ENCODE measurements at places on chromosomes 5 and 9.

GRCh38 chr9:114261987-114262386 is 60.9 kb upstream of the ORM1 start:
- DNase-seq, result no peak

DNA sequence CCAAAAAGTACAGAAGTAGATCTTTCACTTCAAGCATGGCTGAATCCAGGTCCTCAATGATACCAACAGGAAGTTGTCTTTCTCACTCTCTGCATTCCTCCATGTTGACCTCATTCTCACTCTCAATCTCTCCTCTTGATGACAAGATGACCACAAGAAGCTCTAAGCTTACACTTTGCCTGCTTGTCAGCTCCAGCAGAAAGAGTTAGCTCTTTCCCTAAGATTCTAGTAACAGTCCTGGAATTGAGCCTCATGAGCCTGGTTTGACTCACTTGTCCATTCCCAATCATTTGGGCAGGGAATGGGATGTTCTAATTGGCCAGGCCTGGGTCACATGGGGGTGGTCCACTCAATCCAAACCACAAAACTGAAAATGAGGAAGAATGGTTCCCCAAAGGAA is 3.3 kb upstream of the CLTA start:
- no peak for DNase-seq

GRCh38 chr9:22229069-22229468 is 217.6 kb upstream of the DMRTA1 start:
- no peak for DNase-seq

DNA sequence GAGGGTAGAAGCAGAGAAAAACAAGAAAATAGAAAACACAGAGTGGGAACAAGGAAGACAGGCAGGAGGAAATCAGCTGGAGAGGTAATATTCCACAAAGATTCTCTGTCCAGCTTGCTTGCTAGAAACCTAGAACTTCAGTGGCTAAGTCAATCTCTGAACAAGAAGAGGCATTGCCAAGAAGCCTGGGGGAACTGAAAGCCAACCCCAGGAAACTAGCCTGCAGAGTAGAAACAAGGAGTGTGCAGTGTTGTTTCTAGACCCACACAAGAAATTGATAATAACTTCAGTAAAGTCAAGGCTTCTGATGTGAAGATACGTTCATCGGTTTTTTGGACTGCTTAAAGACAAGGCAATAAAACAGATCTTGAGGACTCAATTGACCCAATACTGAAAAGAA is 234.5 kb upstream of the MAP3K1 start:
- no peak for DNase-seq

- DNase-seq, result no peak
These were observed 51.5 kb downstream of the PCDH1 start for GRCh38 chr5:141826674-141827073.

DNA sequence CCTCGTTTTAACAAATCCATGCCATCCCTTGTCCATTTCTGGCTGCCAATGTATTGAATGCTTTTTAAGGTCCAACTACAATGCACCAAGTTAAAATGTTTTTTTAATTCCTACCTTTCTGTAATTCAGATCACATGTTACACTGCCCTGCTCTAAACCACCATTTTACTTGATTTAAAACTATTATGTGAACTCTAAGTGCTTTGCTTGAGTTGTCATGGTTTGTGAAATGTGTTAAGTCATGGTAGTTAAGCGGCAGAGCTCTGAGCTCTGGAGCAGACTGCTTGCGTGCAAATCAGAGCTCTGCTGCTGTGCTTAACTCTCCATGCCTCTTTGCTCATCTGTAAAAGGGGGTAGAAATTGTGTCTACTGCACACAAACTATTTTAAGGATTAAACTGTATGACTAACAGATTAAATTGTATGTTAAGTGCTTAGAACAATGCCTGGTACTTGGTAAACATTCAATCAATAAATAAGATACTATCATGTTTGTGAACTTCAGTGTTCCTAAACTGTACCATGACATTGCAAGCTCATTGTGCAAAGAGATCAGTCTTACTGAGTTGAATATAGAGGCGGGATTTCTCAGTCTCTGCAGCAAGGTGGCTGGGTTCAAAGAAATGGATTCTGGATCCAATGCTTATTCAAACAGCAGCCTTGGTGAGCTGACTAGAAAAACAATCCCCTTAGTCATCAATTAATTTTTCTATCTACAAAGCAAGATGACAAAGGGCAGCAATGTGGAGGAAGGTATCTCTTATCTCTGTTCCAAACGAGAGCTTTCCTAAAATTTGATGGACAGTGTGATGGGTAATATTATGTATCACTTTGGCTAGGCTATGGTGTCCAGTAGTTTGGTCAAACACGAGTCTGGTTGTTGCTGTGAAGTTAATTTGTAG is 16.1 kb upstream of the CMBL start:
- no peak for DNase-seq

GRCh38 chr9:101705135-101705661 is 33.2 kb downstream of the GRIN3A start:
- no peak for DNase-seq

- no peak for DNase-seq
These were observed 108.9 kb upstream of the POU5F2 start for GRCh38 chr5:93850311-93850710.

DNA sequence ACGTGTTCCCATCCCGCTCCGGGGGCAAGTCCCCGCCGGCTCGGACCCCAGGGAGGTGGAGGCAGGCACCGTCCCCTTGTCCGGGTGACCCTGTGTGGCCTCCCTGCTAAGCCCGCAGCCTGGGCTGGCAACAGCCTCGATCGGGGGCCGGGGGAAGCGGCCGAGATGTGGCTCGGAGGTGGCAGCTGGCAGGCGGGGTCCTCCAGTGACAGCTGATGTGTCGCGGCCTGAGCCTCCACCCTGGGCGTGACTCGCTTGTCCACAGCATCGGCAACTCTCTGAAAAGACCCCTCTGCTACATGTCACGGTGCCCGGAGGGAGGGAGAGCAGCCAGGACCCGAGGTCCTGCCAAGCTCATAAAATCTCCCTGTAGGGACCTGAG is 124.8 kb upstream of the IRX4 start:
- DNase-seq, result no peak

- DNase-seq, result no peak
These were observed 365.2 kb downstream of the PDE4D start for GRCh38 chr5:59528202-59528862.

DNA sequence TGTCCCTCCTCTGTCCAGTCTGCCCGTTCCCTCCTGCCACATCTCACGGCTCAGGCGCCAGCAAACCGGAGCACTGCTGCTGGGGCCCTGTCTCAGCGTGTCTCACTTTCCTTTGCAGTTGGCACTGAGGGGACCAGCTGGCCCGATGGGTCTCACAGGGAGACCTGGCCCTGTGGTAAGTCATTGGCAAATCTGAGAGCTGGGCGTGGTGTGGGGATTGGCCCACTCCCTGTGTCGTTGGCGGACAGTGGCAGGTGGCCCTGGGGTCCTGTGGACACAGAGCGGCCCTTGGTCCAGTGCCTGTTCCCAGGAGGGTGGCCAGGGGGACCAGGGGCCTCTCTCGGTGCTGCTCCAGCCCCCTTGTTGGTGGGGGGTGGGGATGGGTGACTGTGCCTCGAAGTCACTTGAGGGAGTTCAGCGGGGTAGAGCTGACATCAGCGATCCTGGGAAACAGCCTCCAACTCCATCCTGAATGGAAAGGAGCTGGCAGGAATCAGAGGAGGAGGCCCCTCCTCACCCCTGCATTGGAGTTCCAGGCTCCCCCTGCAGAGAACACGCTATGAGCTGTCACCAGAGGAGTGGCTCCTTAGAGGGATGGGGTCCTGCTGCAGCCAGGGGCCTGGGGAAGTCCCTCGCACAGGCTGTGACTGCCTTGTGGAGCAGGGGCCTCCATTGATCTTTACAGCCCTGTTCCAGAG is 111.0 kb downstream of the COL5A1 start:
- DNase-seq, result no peak

- DNase-seq, result no peak
These were observed 2.8 kb downstream of the MGAT4B start for GRCh38 chr5:179803651-179804554.

DNA sequence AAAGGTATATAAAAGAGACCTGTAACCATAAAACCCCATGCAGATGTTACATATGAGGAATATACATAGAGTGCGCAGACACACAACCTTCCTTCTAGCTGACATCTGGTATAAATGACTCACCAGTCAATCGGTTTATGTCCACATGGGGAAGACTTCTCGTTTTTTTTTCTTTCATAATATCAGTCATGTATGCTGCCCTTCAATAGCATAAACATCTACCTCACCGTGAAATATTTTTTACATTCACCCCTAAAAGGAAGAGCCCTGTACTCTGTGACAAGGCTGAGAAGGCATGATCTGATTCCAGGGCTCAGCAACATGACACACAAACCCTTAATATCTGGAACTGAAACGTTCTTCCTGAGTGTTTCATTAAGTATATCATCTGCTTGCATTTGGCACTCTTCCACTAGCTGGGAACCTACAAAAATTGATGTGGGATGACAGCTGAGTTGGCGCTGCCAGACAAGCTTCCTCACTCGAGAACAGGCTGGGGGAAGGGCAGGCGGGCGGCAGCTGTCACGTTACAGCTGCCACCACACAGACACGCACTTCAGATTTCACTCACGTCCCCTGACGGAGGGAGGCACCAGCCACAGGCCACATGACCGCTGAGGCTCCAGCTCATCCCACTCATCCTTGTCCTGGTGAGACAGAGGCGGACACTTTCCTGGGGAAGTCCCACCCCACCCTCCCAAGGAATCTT is 74.2 kb downstream of the SHB start:
- DNase-seq, result no peak

GRCh38 chr5:39758426-39758825 is 333.6 kb upstream of the DAB2 start:
- no peak for DNase-seq

DNA sequence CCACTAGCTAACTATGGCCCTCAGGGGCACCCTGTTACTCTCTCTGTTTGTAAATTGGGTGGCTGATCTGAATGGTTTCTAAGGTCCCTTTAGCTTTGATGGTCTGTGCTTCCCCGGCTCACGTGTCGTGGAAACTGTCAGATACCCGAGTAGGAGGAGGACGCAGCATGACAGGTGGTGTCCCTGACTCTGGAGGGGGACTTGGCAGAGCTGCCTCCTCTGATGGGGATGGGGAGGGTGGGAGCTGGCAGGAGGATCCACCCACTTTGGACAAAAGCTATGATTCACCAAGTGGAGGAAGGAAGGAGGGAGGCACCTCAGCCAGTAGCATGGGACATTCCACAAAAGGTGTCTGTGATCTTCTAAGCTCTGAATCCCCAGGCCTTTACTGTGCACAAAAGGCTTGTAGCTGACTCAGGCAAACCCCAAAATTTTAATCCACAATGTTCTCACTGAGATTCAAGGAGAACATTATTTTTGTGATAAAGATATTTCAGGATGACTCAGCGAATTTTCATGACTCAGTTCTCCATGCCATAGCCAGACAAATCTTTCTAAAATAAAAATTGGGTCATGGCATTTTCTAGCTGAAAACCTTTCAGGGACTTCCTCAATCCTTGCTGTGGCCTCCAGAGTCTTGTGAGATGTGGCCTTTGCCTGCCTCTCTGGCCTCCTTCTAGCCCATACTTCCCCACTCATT is 131.0 kb upstream of the BRINP1 start:
- DNase-seq, result no peak

GRCh38 chr5:96209829-96210228 is 223.2 kb downstream of the PCSK1 start:
- no peak for DNase-seq

DNA sequence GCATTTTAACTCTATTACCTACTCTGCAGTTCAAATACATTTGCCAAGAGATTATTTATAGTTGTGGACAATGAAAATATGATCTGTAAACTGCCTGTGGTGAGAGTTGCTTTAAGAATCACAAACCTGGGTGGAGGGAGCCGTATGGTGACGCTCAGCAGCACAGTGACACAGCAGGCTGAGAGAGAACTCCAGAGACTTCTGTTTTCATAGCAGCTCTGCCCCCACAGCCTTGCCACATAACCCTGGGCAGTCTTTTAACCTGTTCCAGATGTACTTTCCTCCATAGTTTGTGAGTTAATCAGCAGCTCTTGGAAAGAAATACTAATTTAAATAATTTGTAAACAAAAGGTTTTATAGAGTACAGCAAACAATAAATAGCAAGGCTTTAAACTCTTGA is 450.5 kb downstream of the ELAVL2 start:
- DNase-seq, result no peak

DNA sequence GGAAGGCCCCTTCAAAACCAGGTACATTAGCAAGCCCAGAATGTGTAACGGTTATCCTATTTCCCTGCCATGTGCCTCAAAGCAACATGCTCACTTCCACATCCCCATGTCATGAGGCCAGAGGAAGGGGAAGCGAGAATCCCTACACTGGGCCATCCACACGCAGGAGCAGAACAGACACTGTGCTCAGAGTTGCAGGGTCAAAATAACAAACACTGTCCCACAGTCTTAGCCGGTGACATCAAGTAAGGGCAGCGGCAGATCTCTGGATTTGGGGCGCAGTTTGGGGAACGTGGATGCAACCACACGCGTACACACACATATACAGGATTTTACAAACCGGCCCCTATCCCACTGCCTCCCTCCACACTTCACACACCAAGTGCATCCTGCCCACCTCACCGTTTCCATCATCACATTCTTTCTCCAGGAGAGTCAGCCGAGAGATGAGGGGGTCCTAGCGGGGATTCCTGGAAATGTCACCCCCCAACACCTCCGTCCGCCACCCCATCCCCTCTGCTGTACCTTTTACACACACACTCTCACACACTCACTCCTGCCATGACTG is 776 bp downstream of the APBA1 start:
- DNase-seq, result no peak

GRCh38 chr5:55568654-55569512 is 34.1 kb upstream of the PLPP1 start:
- DNase-seq, result no peak

GRCh38 chr9:105259274-105259673 is 14.8 kb downstream of the SLC44A1 start:
- DNase-seq, result no peak

DNA sequence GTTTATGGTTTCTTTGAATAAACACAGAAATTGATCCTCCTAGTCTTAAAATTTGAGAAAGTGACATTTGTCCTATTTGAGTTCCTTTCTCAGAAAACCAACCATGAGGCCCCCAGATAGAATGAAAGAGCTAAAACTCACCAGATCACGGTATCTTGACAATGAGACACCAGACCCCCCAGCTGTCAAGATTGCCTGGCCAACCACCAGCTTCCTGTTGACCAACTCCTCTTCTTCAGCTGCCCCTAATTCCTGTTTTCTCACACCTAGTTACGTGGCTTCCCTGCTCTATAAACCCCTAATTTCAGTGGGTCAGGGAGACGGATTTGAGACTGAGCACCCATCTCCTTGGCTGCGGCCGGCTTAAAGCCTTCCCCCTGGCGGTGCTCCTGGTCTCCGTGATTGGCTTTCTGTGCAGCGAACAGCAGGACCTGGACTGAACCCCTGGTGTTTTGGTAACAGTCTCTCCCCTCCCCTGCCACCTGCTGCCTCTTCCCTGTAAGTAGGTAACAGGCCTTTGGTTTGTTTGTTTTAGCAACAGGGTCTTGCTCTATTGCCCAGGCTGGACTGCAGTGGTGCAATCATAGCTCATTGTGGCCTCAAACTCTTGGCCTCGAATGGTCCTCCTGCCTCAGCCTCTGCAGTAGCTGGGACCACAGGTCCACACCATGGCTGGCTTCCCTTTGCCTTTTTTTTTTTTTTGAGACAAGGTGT is 4.8 kb upstream of the ENTPD2 start:
- no peak for DNase-seq
